ENCODE measurements at places on chromosomes 7 and 10.

- no peak for DNase-seq
Observed at GRCh38 chr7:70113536-70113935, 515.3 kb downstream of the AUTS2 start.

DNA sequence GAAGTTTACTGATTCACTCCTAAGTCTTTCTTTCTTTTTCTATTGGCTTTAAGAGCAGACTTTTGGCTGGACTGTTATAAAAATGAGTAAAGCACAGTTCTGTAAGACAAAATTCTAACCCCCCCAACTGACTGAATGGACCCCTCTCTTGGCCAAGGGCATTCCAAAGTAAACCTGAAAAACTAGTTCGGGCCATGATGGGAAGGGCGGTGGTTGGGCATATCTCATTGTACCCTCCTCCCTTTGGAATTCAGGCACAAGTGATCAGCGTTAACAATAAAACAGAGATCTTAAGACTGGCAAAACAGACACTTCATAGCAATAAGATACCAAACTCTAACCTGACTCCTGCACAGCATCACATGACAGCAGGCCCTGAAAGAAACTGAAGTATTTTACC, 6.1 kb upstream of the KIF20B start:
- DNase-seq = no peak

- peak; percentile 59 for DNase-seq
Observed at GRCh38 chr7:2260820-2261219, 18.8 kb downstream of the NUDT1 start.

DNA sequence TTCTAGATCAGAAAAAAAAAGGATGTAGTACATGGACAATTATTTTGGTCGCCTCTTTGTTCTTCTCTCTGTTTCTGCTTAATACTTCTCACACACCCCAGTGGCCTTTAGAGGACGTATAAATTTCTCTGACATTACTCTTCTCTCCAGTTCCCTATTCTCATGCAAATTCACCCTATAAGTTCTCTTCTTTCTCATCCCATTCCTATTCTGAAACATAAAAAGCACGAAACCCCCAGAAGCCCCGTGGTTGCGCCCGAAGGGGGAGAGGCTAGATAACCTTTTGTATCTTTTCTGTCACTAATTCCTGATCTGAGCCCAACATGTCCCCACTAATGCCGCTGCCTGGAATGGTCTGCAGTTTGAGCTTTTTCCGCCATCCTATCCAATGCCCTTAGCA, 136.9 kb downstream of the SKIDA1 start:
- DNase-seq = no peak

GRCh38 chr7:75943864-75944263, 28.9 kb downstream of the POR start:
- DNase-seq = no peak

GRCh38 chr10:103612462-103613365, 119.2 kb downstream of the NEURL1 start:
- DNase-seq = no peak

- no peak for DNase-seq
Observed at GRCh38 chr7:44787041-44787440, 9.4 kb upstream of the PPIA start.

DNA sequence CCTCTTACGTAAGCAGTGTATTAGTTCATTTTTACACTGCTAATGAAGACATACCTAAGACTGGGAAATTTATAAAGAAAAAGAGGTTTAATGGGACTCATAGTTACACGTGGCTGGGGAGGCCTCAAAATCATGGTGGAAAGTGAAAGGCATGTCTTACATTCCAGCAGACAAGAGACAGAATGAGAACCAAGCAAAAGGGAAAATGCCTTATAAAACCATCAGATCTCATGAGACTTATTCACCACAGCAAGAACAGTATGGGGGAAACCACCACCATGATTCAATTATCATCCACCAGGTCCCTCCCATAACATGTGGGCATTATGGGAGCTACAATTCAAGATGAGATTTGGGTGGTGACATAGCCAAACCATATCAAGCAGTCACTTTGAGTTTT, 126.3 kb upstream of the CXCL12 start:
- no peak for DNase-seq

GRCh38 chr10:131786756-131787605, 113.8 kb upstream of the PPP2R2D start:
- DNase-seq = peak; percentile 66

DNA sequence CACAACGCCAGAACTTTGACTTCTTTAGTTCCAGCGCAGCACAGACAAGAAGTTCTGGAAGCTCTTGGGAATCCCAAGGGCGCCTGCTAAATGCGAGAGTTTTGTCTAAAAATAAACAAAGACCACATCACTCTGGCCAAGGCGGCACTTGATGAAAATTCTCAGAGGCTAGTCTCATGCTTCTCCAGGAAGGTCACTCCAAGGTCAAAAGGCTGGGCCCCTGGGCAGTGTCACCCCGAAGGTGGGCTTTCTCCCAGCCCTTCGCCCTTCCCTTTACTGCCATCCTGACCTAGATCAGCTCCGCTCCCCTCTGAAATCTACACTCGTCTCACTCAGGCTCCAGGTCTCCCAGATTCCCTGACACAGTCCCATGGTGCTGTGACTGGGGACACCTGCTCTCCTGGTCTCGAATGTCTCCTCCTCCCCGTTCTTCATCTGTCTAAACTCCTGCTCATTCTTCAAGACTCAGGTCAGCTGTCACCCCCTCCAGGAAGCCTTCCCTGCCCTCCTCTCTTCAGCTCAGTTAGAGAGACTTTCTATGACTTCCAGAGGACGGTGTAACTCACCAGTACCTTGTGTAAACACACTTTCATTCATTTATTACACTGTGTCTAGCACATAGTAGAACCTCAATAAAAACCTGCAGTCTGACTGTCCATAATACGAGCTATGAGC, 10.5 kb downstream of the FAM53B start:
- no peak for DNase-seq

DNA sequence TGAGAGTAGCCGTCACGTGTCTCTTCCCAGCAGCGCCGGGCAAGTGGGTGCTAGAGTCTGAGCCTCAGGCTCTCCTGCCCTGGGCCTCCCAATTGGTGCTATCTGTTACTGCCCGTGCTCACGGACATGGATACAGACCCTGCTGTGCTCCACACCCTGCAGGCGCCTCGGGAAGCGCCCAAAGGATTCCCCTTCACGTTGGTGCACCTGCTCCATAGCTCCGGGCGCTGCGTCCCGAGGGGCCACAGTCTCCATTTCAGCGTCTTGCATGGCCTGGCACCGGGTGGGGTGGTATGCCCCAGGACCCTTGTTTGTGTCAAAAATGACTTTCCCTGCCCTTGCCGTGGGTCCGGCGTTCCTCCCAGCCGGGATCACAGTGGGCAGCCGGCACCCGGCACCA, 13.8 kb upstream of the ZNF212 start:
- DNase-seq = no peak

DNA sequence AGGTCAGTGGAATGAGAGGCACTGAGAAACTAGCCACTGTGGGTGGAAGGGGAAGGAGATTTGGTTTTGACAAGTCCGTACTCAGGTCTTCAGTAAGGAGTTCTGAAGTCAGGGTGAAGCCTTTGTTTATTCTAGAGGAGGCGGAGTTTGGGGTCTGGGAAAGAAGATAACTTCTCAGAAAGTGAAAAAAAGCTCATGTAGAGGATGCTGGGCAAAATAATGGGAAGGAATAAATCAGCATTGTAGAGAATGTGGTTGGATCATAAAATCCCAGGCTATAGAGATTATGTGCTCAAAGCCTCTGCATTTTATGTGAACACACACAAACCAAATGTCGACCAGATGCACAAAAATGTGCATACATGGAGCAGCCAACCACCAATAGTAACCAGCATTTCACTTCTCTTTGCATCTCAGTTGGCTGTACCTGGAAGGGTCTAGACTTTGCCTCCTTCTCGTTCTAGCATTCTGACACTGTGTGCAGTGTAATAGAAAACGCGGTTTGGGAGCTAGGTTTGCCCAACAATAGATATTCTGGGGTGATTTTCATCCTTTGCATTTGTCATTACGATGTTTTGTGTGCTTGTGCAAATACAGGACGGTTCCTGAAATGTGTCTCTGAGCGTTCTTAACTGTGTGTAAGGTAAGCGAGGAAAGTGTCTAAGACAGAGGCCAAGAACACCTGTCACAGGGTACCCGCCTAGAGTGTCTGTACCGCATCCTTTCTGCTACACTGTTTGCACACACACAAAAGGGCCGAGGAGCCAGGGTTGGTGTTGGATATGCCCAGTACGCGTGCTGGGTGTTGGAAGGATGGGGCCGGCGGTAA, 603 bp upstream of the HECW1 start:
- DNase-seq = peak; percentile 18

DNA sequence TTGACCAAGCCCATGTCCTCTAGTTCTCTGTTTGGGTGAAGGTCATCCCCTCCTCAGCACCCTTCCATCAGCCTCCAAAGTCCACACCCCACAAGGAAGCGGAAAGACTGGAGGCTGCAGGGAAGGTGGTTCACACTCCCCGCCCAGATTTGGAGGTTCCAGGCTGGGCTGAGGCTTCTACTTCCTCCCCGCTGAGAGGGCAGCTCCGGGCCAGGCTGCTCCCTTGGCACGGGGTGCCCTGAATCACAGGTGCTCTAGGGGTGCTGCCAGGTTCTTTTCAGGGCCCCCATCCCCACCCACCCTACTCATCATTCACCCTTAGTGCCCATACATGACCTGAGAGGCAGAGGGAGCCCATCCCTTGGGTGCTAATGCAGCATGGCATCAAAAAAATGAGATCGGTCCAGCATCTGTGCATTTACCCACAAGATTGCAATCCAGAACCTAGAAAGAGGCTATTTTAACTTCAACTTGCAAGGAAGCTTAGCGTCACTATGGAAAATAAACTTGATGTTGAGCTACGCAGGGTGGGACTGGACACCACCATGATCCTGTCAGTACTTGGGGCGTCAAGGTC, 47.3 kb upstream of the ZMIZ1 start:
- peak; percentile 33 for DNase-seq
